ENCODE measurements at places on chromosomes 2 and 18. TPM values are rescaled to one million over a fixed set of nuclear protein-coding genes. Genes with fewer than 3 reads are reported as not detected.

DNA sequence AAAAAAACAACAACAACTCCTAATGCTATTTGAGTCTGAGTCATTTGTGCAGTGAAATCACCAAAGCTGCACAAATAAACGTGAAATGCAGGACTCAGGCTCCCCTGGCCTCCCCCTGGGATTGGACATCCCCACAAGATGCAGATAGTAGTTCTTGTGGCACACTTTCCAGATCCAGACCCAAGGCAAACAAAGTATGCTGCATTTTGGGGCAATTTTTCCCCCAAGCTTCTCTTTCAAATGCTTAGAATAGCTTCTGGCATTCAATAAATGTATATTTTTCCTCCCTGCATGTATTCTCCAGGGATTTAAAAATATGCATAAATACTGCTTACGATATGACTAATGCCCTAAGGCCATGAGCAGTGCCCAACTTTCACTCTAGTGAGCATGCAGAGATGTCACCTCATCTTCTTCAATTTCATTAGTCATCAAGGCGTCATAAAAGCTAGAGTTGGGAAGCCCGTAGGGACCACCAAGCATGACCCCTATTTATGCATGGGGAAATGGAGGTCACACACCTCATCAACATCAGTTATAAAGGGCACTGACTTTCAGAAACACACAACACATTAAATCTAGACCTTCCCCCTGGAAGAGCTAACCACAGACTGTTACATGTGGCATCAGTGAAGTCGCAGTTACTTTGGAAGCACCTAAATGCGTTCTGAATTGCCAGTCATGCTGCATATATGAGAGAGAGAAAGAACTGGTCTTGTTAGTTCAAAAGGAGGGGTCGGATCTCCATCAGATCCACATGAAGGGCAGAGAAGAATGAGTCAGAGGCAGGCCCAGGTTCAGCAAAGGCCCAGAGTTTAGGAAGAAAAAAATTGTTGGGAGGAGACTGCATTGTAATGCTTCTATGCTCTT is 374.1 kb downstream of the LPIN1 start:
- DNase-seq, result no peak
- H3K27ac ChIP-seq, result no peak overlapping the region
- no peaks in the 10 kb centered on the region for H3K27me3 ChIP-seq
- H3K36me3 ChIP-seq, result no peaks in the 10 kb centered on the region
- H3K4me1 ChIP-seq, result no peaks in the 10 kb centered on the region
- no peak overlapping the region for H3K4me3 ChIP-seq

CYP27C1 gene
- not detected for total RNA-seq

STARD6 gene
- total RNA-seq, result not detected

- H3K27me3 ChIP-seq, result peaks cover 5% of the 10 kb centered on the region
- H3K27ac ChIP-seq, result no peak overlapping the region
- no peaks in the 10 kb centered on the region for H3K36me3 ChIP-seq
- H3K4me1 ChIP-seq, result peaks cover 3% of the 10 kb centered on the region
Measured at GRCh38 chr2:206218796-206219499, 55.5 kb upstream of the ZDBF2 start.

GRCh38 chr2:48398285-48399002 is 131.5 kb upstream of the STON1 start:
- H3K4me3 ChIP-seq, result no peak overlapping the region
- no peaks in the 10 kb centered on the region for H3K27me3 ChIP-seq
- no peaks in the 10 kb centered on the region for H3K36me3 ChIP-seq
- peaks cover 11% of the 10 kb centered on the region for H3K4me1 ChIP-seq
- no peak for DNase-seq
- no peak overlapping the region for H3K27ac ChIP-seq

CFAP53 gene
- 1.6 TPM for total RNA-seq

DNA sequence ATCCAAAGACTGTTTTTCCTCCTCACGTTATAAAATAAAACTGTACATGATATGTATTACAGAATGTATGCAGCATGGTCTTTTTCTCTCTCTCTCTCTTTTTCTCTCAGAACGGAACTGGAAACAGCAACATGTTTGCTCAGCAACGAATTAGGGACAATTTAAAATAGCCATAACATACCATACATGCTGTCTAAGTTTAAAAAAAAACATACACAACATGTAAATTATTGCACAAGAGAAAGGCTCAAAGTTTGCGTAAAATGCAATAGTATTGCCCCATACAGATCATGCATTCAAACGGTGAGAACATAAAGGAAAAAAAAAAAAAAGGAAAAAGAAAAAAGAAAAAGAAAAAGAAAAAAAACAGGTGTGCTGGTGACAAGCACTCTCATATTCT is 93.6 kb downstream of the BCL11A start:
- no peaks in the 10 kb centered on the region for H3K4me1 ChIP-seq
- DNase-seq, result no peak
- no peak overlapping the region for H3K4me3 ChIP-seq
- no peaks in the 10 kb centered on the region for H3K27me3 ChIP-seq
- no peak overlapping the region for H3K27ac ChIP-seq

LIPG gene
- total RNA-seq, result not detected

DNA sequence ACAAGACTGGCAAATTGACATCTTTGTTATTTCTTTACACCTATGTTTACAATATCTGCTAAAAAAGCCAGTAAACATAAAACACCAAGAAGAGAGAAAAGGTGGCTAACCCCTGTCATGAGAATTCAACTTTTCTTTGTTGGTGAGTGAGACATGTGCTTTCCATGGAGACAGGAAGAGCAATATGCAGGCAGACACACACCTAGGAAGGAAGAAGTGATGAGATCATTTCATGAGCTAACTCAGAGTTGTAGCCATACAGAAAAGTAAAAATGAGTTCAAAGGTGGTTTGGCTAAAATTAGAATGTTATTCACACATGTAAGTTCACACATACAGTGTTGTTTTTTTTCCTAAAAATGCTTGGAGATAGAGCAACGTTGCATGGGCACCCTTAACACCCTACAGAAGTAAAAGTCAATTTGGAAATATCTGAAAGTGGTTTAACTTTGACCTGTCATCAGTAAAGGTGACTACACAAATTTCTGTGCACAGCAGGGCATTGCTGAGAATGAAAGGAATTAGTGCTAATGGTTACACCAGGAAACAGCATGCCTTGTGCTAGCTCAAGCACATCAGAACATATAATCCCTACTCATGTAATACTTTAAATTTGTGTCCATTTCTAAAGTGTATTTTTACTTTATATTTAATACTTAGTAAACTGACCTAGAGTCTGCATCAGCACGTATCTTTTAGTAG is 557.6 kb downstream of the CBLN2 start:
- DNase-seq, result no peak
- H3K4me3 ChIP-seq, result no peak overlapping the region
- H3K36me3 ChIP-seq, result no peaks in the 10 kb centered on the region
- no peaks in the 10 kb centered on the region for H3K27me3 ChIP-seq

VAPA gene
- 116 TPM for total RNA-seq

DNA sequence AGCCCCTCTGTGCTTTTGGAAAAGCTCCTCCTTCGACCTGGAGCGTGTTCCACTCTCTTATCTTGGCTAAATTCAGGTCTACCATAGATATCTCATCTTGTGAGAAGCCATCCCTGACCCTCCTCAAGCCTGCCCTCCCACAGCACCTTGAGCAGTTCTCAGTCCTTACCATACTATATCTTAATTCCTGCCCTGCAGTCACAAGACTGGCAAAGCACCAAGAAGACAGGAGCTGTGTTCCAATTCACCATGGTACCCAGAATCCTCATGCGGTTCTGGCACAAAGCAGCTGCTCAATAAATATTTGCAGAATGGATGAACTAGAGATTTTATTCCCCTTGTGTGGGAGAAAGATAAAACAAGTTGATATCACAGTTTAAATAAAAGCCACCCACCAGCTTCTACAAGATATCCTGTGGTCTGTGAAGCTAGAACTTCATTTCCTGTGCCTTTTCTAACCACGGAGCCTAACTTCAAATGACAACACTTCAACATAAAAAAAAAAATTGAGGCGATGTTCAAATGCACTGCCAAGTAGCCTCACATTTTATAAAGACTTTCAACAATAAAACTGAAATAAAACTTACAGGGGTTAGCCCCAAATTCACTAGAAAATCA is 19.5 kb downstream of the MARCHF4 start:
- no peaks in the 10 kb centered on the region for H3K36me3 ChIP-seq
- H3K27ac ChIP-seq, result peak overlapping the region; percentile 7
- peak; percentile 69 for DNase-seq
- H3K4me3 ChIP-seq, result no peak overlapping the region
- H3K4me1 ChIP-seq, result peaks cover 72% of the 10 kb centered on the region

DNA sequence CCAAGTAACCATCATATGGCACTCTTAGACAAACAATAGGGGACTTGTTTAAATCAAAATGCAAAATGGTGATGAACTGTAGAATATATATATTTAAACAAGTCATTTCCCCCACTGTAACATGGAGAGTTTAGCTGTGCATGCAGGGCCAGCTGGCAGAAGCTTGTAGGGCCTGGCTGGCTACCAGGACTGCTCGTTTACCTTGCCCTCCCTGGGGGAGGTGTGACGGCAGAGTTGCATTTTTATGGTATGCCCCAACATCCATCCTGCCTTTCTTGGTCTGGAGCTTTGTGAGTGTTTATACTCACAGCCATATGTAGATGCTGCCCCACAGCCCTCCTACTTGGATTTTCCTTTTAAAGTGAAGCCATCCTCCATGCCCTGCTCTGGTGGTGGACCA is 101.7 kb upstream of the ZFP36L2 start:
- H3K27me3 ChIP-seq, result no peaks in the 10 kb centered on the region
- H3K4me1 ChIP-seq, result no peaks in the 10 kb centered on the region
- H3K27ac ChIP-seq, result no peak overlapping the region
- no peak overlapping the region for H3K4me3 ChIP-seq
- H3K36me3 ChIP-seq, result no peaks in the 10 kb centered on the region
- DNase-seq, result no peak

RAB6C gene
- not detected for total RNA-seq

CHRNG gene
- total RNA-seq, result not detected

DNA sequence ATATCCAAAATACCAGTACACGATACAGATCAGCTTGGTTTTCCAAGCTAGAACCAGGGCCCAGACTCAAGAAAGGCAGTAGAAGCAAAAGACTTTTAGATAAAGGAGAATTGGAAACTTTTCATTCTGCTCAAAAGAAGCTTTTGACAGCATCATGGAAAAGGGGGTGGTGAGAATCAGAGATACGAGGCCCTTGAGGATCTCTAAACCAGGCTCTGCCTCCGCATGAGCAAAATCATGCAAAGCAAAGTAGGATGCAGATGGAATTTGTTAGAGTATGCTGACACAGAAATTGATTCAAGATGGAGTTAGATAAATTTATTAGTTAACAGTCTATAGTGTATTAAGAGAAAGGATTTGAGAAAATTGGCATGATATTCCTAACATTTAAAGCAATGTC is 39.8 kb downstream of the FAM98A start:
- no peak for DNase-seq
- no peaks in the 10 kb centered on the region for H3K36me3 ChIP-seq
- H3K4me3 ChIP-seq, result no peak overlapping the region
- no peaks in the 10 kb centered on the region for H3K27me3 ChIP-seq
- H3K4me1 ChIP-seq, result no peaks in the 10 kb centered on the region

RFX8 gene
- 1.2 TPM for total RNA-seq

DNA sequence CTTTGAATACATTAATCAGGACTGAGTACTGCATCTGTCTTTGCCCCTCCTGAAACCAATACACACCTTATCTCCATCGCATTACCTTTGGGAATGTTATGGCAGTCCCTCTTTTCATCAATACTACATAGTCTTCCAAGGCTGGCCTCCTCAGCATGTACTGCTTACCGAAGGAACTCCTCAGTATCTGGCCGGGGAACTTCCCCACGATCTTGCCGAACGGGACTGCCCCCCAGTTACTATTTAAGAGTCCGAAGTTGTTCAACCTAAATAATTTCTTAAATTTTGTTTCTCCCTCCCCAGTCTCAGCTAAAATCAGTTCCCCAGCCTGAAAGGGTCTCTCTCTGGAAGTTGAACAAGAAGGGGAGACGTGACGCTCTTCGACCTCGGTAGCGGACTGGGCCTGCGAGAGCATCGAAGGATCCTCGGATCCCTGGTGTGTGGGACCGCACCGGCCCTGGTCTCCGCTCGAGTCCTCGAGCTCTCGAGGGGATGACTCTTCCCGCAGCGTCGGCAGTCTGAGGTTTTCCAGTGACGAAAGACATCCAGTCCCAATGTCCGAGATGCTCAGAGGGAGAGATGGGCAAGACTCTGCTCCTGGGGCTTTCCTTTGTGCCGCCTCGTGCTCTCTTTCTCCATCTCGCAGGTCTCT is 489 bp downstream of the TRMT61B start:
- H3K27ac ChIP-seq, result peak overlapping the region; percentile 95
- peaks cover 39% of the 10 kb centered on the region for H3K4me1 ChIP-seq
- no peaks in the 10 kb centered on the region for H3K36me3 ChIP-seq
- H3K27me3 ChIP-seq, result no peaks in the 10 kb centered on the region

- H3K4me1 ChIP-seq, result peaks cover 55% of the 10 kb centered on the region
- H3K4me3 ChIP-seq, result no peak overlapping the region
- no peak for DNase-seq
- H3K36me3 ChIP-seq, result no peaks in the 10 kb centered on the region
- H3K27ac ChIP-seq, result no peak overlapping the region
Measured at GRCh38 chr2:181106789-181107627, 126.6 kb downstream of the UBE2E3 start.

DNA sequence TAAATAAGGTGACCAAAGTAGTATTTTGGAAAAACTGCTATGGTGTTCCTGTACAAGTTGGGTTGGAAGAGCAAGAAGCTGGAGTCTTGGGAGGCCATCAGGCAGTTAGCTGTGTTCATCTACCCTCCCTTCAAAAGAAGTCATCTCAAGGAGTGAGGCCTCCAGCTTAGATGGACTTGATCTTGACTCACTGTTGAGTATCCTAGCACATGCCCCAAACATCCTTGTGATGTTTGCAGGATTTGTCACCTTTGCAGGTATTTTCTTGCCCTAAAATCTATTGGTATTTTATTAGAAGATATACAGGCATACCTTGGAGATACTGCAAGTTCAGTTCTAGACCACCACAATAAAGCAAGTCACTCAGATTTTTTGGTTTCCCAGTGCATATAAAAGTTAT is 30.2 kb downstream of the RNMT start:
- peaks cover 30% of the 10 kb centered on the region for H3K36me3 ChIP-seq
- DNase-seq, result no peak
- no peaks in the 10 kb centered on the region for H3K4me1 ChIP-seq
- H3K27me3 ChIP-seq, result no peaks in the 10 kb centered on the region

CDK5R2 gene
- total RNA-seq, result not detected

CRYGD gene
- total RNA-seq, result not detected

DNA sequence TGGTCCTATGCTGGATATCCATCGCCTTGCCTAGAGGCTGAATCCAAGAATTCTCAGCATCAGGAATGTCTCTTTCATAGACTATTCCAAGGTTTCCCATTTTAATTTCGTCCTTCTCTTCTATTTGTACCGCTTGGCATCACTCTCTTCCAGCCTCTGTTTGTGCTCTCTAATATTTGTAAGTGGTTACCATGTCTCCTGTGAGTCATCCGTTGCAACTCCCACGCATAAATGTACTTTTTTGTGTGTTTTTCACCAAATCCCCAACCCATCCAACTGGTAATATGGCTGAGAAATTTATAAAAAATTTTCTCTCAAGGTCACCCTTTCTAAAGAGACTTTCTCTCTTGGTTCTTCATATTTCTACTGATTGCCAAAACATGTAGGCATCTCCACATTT is 21.8 kb downstream of the COLEC12 start:
- H3K4me1 ChIP-seq, result no peaks in the 10 kb centered on the region
- no peak for DNase-seq
- H3K36me3 ChIP-seq, result no peaks in the 10 kb centered on the region
- no peak overlapping the region for H3K27ac ChIP-seq
- no peak overlapping the region for H3K4me3 ChIP-seq

GRCh38 chr2:2031101-2031500 is 286.8 kb upstream of the PXDN start:
- no peaks in the 10 kb centered on the region for H3K36me3 ChIP-seq
- no peak overlapping the region for H3K4me3 ChIP-seq
- H3K27ac ChIP-seq, result no peak overlapping the region
- H3K4me1 ChIP-seq, result no peaks in the 10 kb centered on the region

COA5 gene
- 51.3 TPM for total RNA-seq
